Stimulated activated CD8-positive, alpha-beta memory T cell treated with anti-CD3 and anti-CD28 coated beads, Interleukin-2, amount 100 ng/mL, for 1 hour (primary cell): ENCODE measurements at places on chromosomes 2 and 18.

GRCh38 chr2:149528983-149529382 is 58.6 kb downstream of the MMADHC start:
- DNase-seq = no peak

GRCh38 chr18:49276680-49277079 is 183.8 kb downstream of the DYM start:
- no peak for DNase-seq

DNA sequence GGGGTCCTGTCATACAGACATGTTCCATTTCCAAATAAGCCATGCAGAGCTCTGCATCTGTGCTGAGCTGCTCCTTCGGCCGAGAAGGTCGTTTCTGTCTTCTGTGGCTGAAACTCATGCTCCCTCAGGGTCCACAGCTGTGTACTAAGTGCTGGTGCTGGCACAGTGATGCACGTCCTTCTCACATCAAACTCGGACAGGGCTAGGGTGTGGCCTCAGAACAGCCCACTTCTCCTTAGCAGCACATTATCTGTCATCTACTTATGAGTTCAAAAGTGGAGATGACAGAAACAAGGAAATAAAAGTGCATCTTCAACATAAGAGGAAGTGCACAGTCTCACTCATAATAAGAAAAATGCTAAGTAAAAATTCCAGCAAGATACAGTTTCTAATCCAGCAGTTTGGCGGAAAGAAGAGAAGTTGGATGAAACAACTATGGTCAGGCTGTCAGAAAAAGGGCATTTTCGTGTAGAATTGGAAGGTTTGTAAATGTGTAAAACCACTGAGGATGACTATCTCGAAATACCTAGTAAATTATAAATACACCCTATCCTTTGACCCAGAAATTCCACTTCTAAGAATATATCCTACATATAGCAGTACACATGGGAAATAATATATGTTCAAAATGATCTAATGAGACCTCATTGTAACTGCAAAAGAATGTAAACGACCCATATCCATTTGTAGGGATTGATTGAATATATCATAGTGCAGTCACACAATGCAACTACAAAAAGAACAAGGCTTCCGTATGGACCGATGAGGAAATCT is 53.7 kb upstream of the APCDD1 start:
- no peak for DNase-seq

GRCh38 chr2:43764086-43764705 is 9.6 kb upstream of the DYNC2LI1 start:
- DNase-seq = no peak

DNA sequence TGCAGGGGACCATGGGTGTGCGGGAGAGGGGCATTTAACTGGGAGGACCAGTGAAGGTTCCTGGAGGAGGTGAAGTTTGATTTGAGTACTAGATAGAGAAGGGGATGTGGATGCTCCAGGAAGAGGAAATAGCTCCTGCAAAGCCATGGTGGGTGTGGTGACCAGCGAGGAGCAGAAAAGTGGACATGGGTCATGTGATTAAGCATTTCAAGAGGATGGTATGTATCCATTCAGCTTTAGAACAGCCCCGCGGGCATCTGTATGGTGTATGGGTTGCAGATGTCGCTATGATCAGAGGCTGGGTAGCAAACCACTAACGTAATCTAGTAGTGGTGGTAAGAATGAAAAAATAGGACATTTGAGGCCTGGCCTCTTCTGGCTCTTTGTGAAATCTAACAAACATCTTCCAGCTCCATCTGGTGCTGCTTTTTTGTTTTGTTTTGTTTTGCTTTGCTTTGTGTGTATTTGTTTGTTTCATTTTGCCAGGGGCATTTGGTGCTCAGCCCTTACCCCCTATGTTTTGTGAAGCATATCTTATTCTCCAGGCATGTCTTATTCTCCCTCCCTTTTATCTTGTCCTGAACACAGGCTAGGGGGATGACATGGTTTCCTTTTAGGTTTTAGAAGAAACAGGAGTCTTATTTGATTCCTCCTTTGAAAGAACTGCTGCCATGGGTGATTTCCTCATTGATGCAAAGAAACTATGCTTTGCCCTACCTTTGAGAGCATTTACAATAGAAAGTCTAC is 226.1 kb downstream of the LRRTM1 start:
- DNase-seq = no peak

- no peak for DNase-seq
Measured at GRCh38 chr2:85748985-85749875, 4.6 kb upstream of the ATOH8 start.

GRCh38 chr2:232454630-232455029 is 1.3 kb upstream of the ALPI start:
- no peak for DNase-seq

DNA sequence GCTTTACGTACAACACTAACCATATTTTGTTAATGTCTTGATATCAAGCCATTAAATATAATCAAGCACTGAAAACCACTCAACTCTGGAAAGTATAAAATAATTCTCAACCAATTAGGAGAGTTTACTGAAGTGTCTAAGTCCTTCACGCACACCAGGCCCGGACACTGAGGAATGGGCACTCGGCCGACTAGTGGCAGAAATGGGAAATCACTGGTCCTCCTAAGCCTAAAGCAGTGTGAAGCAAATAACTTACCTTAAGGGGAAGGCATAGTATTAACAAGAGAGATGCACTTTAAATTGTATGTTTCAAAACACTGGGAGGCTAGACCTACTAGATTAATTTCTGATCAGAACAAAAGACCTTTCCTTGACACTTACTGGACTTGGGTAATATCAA is 45.7 kb downstream of the FAM210A start:
- DNase-seq = no peak

DNA sequence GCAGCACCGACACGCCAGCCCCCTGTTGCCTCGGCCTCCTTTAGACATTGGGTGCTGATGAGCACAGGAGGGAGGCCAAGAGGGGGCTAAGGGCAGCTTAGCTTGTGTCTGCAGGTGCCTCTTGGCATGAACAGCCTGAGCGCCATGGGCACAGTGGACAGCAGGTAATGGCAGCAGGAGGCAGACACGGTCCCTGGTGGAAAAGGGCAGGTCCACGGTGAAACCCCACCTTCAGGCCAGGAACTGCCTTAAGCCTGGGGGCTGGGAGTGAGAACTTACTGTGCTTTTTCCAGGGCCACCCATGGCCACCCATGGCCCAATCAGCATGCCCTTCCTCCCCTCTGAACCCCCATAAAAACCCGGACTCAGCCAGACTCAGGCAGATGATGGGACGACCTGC is 633.4 kb upstream of the TMEFF2 start:
- DNase-seq = no peak

DNA sequence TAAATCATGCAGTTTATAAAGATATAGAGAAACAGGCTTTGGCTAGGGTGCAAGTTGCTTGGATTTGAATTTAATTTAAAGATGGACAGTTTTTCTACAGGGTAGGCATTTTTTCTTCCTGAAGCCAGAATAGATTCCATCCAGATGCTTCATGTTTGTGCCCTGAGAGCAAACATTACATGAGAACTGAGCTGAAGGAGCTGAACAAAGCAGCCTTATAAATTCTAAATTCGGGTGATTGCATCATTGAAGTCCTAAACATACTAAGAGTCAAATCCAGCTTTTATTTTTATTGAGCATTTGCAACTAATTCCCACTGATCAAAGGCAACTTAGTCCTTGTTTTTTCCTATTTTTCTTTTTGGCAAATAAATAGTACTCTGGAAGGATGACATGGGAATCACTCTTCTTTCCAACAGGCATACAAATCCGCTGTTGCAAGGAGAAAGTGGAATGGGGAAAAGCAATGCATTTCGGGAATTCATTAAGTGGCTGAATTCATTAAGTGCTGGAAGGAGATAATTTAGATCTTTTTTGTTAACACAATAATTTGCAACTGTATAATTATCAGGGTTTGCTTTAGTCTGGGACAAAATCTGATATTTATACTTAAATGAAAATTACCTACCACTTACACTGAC is 828.0 kb downstream of the SLC4A3 start:
- no peak for DNase-seq

GRCh38 chr18:11179959-11180519 is 30.7 kb upstream of the PIEZO2 start:
- no peak for DNase-seq

- DNase-seq = no peak
Measured at GRCh38 chr2:28615706-28616105, 119.8 kb downstream of the PLB1 start.

- no peak for DNase-seq
Measured at GRCh38 chr2:58769864-58770234, 528.7 kb upstream of the FANCL start.

- DNase-seq = no peak
Measured at GRCh38 chr18:56579451-56579850, 58.9 kb downstream of the TXNL1 start.

- DNase-seq = no peak
Measured at GRCh38 chr2:47206181-47206580, 51.1 kb upstream of the STPG4 start.

GRCh38 chr2:33024758-33025157 is 78.0 kb downstream of the LTBP1 start:
- DNase-seq = no peak

GRCh38 chr2:211049321-211050018 is 493.1 kb downstream of the CPS1 start:
- DNase-seq = no peak

DNA sequence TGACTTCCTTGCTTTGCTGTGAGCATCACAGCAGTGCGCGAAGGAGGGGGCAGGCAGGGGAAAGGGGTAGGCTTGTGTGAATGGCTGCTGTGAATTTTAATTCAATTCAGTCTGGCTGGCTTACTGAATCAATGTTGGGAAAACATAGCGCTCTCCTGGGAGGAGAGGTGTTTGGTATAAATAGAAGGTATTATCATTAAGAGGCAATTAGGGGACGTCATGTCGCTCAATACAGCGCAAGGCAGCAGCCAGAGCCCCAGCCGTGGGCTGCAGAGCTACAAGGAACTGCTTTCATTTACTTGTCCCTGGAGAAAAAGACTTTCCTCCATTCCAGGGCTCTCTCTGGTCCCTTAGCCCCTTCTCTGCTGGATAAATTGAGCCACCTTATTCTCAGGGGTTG is 181.4 kb upstream of the MSH6 start:
- no peak for DNase-seq

DNA sequence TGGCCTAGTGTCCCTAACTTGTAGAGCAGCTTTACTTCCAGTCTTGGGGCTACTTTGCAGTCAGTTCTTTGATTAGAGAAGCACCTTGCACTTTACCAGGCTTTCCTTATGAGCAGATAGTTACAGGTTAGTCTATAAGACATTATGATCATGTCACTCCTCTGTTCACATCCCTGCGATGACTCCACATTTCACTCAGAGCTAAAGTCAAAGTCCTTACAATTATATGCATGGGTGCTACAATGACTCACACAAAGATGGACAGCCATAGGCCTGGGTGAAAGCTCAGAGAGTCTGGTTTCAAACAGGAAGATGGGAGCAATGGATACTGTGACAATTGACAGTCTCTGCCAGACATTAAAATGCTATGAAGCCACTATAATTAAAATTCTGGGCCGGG is 27.1 kb upstream of the SSB start:
- no peak for DNase-seq

DNA sequence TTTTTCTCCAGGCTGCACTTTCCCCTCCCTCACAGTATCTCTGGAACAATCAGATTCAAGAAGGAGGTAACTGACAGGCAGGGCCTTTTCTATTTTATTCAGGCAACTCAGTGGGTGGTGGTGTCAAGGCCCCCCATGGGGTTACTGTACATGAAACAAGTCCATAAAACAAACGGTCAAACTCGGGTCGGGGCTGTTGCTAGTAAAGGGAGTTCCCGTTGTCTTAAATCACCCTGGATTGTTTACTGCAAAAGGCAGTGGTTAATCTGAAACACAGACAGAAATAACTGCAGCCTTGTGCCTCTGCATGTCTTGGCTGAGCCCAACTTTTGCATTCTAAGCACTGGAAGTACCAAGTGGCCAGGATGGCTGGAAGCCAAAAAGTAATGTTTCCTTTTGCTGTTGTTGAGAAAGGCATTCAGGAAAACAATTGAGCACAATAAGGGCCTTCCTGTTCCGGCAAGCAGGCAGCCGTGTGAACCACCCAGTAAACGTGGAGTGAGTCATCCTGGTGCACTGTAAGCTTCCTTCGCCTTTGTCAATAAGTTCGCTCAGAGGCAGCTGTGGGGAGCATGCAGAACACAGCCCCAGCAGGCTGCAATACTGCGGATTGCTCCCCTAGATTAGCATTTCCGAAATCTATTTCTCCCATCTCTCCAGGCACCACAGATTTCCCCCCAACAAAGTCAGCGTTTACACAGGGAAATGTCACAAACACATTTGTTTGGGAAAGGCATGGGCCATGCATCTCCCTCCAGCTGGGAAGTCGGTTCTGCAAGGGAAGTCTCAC is 149.6 kb downstream of the IRS1 start:
- DNase-seq = no peak

- DNase-seq = no peak
Measured at GRCh38 chr2:172545408-172546075, 10.3 kb upstream of the PDK1 start.

DNA sequence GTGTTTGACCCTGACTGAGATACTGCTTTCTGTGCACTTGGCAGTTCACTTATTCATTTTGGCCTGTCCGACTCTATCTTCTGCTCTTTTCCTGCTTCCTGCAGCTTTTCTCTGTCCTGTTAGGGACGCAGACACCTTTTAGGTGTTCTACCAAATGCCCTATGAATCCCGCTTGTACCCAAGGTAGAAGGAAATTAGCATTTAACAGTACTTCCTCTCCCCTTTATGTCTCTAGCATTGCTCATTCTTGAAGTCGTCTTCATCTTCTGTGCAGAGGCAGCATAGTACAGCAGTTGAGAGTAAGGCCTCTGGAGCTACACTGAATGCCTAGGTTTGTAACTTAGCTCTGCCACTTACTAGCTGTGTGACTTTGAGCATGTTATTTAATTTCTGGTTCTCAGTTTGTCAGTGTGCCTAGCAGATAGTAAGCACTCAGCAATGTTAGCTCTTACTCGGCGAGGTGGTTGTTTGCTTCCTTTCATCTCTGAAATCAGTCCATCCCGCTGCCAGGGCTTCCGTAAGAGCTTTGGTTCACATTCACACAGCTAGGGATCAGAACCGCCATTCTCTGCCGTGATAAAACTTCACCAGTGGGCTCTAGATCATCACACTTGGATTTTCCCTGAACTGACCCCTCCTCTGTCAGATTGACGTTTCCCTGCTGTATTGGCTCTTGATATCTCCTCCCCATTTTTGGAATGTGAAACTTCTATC is 1.4 kb downstream of the CCT7 start:
- DNase-seq = no peak

- DNase-seq = no peak
Measured at GRCh38 chr2:69801745-69802290, 27.6 kb upstream of the GMCL1 start.

DNA sequence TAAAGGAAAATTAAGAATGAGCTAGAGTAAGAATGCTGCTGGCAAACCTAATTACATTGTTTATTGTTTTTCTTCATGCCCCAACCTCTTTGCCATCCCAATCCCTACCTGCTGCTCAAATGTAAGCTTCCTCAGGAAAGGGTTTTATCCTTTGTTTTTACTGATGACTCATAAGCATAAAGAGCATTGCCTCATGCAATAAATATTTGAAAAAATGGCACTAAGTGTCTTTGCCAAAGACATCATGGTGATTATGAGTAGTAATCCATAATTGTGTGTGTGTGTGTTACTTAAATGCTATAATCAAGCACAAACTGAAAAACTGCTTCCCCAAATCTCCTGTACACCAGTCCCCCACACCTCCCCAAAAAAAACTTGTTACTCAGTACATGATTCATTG is 53.4 kb downstream of the DNER start:
- no peak for DNase-seq

GRCh38 chr2:10332402-10333246 is 29.9 kb downstream of the HPCAL1 start:
- DNase-seq = no peak

- DNase-seq = no peak
Measured at GRCh38 chr2:53987336-53987921, 16.6 kb upstream of the PSME4 start.

- no peak for DNase-seq
Measured at GRCh38 chr2:241863536-241863954, 4.9 kb upstream of the PDCD1 start.
